ENCODE measurements at places on chromosomes 7 and 10. TPM values are rescaled to one million over a fixed set of nuclear protein-coding genes. Genes with fewer than 3 reads are reported as not detected.

The WDR37 gene
- total RNA-seq = 18.1 TPM

The TAS2R41 gene
- not detected for total RNA-seq

The FFAR4 gene
- total RNA-seq = not detected

The KLF14 gene
- total RNA-seq = 0.09 TPM

The LIPJ gene
- not detected for total RNA-seq

The CALML5 gene
- total RNA-seq = not detected

The PNLIPRP1 gene
- not detected for total RNA-seq

The CFAP69 gene
- 0.79 TPM for total RNA-seq

The RINT1 gene
- 30.0 TPM for total RNA-seq

The CPA4 gene
- 0.32 TPM for total RNA-seq

DNA sequence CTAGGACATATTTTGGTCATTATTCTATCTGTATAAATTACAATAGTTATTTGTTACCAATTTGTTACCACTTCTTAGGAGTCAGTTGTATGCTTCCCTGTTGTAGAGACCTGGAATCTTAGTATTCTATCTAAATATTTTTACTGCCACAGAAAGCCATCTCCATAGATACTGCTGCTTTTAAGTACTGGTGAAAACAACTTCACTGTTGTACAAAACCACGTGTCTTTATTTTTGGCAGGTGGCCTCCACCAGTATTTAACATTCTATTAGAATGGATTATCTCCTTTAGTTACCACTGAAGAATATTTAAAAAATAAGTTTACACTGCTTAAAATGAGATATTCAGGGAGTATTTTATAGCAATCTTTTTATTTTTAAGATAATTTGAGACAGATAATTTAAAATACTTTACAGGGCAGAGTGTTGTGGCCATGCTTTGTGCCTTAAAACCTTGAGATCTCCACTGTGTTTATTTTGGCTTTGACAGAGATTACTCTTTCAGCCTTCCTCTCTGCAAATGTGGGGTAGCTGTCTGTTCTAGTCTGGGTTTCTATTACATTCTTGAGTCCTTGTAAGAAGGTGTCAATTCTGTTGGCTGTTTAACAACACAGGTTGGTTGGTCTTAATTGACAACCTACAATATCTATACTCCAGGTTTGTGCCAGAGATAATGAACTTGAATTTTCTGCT, 185.6 kb downstream of the LRRC4 start:
- no peak for DNase-seq

DNA sequence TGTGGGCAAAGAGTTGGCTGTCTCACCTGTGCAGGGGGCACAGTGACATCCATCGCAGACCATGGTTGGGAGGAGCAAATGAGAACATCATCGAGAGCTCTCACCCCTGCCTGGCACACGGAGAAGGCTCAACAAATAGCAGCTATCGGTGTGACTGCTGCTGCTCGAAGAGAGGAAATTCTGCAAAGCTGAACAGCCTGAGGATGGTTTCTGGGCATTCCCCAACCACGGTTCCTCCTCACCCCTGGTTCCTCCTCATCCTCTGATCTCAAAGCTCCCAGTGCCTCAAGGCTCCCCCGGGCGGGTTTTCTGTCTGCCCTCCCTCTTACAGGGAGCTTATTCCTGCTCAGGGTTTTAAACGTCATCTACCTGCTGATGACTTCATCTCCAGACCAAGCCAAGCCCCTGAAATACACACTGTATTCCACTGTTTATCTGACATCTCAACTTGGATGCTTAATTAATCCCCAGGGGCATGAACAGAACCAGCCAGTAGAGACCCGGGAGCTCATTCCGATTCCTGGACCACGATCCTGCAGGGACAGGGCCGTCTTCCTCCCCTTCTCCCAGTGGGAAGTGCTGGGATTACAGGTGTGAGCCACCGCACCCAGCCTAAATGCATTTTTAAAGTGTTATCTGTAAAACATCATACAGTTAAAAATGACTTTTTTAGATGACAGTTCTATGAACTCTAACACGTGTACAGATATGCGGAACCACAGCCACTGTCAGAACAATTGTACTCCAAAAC, 19.5 kb upstream of the NOM1 start:
- DNase-seq = no peak

DNA sequence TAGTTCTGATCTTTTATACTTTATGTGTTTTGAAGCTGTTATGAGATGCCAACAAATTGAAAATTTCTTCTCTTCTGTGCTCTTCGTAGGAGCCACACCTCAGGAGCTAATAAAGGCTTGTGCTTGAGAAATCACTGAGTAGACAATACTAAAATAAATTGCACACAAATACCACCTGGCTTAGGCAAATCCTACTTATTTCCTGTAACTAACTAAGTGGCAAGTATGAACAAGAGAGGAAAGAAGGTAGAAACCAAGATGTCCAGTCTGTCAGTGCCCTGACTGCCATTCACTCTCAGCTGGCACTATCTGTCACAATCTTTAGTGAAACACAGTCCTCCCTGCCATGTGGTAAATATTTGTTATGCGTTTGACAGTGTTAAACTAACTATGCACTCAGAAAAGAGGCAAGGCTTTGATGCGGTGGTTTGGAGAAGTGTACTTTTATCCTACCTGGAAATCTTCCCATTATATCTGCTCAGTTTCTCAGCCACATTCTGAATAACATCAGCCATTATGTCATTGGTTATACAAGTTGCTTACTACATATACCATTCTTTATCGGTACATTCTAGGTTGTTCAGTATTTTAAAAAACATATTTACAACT, 293.4 kb upstream of the VWC2 start:
- DNase-seq = no peak

DNA sequence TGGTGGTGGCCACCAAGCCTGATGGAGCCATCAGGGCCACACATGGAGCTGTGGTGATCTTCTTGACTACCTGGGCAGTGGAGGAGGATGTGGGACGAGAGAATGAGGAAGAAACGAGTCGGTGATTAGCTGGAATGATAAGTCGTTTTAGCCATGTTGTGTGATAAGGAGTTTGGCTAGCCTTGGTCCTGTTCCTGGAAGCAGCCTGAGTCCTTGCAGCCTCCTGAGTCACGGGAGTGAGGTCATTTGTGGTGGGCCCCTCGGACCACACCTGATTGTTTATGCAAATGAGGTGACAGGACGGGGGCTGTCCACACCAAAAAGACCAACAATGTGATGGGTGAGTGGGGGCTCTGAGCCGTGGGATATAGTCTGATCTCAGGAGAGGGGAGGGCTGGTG, 554.4 kb downstream of the PTPRN2 start:
- DNase-seq = no peak

- no peak for DNase-seq
These were observed 208.2 kb downstream of the SNX13 start for GRCh38 chr7:17732083-17732482.

- DNase-seq = no peak
These were observed 11.6 kb downstream of the DDX56 start for GRCh38 chr7:44561962-44562621.

DNA sequence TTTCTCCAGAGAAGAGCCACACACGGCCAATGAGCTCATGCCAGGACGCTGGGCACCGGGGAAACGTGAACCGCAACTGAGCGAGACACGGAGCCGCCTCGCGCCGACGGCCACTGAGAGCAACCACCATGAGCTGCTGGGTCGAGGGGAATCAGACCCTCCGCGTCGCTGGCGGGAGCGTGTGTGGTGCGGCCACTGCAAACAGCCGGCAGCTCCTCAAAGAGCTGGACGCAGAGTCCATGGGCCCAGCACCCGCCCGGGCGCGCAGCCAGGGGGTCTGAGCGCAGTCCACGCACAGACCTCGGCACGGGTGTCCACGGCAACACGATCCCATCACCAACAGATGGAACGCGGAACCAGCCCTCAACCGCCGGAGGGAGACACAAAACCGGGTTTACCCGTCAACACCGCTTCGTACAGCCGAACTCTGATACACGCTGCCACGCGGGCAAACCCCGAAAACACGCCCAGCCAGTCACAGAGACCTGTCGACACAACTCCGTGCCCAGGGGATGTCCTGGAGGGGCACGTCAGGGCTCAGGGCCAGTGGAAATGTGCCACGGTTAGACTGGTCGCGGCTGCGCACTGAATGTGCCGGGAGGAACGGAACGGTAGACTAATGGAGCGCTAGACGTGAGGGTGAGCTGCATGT, 147.1 kb downstream of the ELFN1 start:
- no peak for DNase-seq

GRCh38 chr7:135938563-135938962, 38.6 kb downstream of the MTPN start:
- DNase-seq = no peak

GRCh38 chr7:71264005-71264404, 132.1 kb downstream of the GALNT17 start:
- no peak for DNase-seq

DNA sequence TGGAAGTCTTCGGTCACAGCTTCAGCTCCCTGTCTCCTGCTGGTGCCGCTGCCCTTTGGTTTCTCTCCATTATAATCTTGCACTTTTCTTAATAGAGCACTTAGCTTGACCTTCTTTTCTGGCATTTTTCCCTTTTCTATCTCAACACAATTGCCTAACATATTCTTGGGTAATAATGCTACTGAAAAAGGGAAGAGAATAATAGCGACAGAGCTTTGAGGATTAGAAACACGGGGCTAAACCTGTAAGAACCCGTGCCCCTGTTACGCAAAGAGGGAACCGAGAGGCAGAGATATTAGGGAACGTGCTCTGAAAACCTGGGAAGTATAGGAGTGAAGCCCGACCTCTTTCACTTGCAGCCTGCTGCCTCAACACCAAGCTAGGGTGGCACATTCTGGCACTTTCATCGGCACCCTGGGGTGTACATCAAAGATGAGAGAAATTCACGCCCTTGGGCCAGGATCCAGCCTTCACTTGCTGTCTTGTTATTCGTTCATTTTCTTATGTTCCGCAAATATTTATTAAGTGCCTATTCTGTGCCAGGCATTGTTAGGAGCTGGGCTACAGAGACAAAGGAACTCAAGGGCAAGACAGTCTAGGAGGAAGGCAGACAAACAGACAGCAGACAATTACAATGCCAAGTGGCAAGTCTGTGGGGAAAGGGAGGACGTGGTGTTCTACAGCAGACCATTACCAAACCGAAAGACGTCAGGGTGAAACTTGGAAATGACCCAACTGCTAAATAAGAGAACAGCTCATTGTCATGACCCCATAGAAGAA, 33.0 kb upstream of the GALNTL5 start:
- no peak for DNase-seq

GRCh38 chr10:132509506-132510173, 27.9 kb upstream of the INPP5A start:
- DNase-seq = no peak

DNA sequence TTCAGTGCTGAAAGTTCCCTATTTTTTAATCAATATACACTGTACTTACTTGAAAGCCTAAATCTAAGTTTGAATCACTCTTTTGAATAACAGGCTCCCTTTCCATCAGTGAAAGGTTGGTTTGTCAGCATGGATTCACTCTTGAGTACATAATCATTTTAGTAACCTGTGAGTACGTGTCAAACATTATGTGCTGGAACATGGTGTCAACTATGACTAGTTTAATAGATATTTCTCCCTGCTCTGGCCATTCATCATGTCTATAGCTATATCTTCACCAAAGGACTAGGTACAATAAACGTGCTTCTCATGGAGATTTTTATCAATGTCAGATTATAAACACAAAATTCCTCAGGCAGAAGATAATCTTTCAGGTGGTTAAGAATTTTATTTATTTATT, 61.7 kb upstream of the MDFIC start:
- no peak for DNase-seq

DNA sequence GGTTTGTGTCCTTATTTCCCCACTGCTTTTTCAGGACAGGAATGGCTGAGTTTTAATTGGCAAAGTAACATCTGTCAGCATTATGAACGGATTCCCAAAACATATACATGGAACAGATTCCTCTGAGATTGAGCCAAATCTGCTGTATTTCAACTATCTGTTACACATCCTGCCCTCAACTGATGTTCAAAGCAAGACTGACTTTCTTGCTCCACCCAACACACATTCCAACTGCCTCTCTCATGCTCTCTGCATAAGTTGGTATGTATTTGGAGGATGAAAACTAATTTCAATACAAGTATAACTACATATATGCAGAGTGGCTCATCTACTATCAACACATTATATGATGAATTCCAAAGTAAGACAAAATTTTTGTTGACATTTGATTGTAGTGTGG, 342.2 kb downstream of the GATA3 start:
- no peak for DNase-seq

- no peak for DNase-seq
These were observed 28.0 kb downstream of the GLCCI1 start for GRCh38 chr7:7996568-7996967.

DNA sequence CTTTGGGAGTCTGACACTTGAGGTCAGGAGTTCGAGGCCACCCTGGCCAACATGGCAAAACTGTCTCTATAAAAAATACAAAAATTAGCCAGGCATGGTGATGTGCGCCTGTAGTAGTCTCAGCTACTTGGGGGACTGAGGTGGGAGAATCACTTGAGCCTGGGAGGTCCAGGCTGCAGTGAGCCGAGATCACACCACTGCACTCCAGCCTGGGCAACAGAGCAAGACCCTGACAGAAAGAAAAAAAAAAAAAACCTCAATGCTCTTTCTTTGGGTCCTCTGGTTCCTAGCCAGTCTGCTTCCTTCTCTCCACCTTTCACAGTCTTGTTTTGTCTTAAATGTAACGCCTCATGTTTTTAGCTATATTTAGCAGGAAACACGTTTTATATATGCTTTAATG, 9.4 kb downstream of the OGDH start:
- no peak for DNase-seq

DNA sequence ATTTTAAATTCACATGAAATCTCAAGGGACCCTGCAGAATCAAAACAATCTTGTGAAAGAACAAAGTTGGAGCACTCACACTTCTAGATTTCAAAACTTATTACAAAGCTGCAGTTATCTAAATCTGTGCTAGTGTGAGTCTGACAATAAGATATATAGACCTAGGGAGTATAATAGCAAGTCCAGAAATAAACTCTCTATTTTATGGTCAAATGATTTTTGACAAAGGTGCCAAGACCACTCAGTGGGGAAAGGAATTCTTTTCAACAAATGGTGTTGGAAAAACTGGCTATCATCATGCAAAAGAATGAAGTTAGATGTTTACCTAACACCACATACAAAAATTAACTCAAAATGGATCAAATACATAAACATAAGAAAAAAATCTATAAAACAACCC, 68.2 kb downstream of the TFEC start:
- DNase-seq = no peak

DNA sequence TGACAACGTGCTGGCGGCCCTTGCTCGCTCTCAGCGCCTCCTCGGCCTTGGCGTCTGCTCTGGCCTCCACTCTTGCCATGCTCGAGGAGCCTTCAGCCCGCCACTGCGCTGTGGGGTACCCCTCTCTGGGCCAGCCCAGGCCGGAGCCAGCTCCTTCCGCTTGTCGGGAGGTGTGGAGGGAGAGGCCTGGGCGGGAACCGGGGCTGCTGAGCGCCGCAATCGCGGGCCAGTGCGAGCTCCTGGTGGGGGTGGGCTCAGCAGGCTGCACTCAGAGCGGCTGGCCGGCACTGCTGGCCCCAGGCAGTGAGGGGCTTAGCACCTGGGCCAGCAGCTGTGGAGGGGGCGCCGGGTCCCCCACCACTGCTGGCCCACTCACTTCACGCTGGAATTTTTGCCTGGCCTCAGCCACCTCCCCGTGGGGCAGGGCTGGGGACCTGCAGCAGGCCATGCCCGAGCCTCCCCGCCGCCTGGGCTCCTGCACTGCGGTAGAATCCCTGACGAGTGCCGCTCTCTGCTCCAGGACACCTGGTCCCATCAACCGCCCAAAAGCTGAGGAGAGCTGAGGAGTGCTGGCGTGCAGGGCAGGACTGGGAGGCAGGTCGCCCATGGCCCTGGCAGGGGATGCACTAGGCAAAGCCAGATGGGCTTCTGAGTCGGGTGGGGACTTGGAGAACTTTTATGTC, 372.2 kb upstream of the NRG3 start:
- DNase-seq = no peak

Measured in activated T-cell treated with anti-CD3 and anti-CD28 coated beads, Interleukin-2, amount 50 U/mL, for 72 hours (primary cell).